ENCODE measurements at places on chromosomes 13 and 19. TPM values are rescaled to one million over a fixed set of nuclear protein-coding genes. Genes with fewer than 3 reads are reported as not detected.
A peak's percentile ranks its signal among the peaks of the same experiment; 100 is the strongest.

PRKACA gene
- total RNA-seq, result 61.5 TPM

DNA sequence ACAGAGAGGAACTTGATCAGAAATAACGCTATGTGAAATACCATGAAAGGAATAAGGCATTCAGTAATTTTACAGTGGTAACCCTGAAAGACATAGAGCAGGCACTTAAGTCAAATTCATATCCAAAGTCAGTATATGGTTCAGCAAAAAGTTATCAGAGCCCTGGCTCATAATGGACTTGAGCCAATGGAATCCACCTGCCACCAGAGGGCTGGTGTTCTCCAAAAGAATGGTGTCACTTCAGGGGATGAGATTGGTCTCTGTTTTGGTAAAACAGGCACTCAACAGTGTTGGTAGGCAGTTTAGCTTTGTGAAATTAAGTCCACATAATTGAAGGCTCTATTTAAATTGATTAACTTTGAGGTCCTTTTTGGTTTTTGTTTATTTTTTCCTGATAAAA is 93.9 kb downstream of the LIG4 start:
- no peak overlapping the region for H3K4me3 ChIP-seq
- H3K4me1 ChIP-seq, result no peaks in the 10 kb centered on the region
- no peak for DNase-seq

DNA sequence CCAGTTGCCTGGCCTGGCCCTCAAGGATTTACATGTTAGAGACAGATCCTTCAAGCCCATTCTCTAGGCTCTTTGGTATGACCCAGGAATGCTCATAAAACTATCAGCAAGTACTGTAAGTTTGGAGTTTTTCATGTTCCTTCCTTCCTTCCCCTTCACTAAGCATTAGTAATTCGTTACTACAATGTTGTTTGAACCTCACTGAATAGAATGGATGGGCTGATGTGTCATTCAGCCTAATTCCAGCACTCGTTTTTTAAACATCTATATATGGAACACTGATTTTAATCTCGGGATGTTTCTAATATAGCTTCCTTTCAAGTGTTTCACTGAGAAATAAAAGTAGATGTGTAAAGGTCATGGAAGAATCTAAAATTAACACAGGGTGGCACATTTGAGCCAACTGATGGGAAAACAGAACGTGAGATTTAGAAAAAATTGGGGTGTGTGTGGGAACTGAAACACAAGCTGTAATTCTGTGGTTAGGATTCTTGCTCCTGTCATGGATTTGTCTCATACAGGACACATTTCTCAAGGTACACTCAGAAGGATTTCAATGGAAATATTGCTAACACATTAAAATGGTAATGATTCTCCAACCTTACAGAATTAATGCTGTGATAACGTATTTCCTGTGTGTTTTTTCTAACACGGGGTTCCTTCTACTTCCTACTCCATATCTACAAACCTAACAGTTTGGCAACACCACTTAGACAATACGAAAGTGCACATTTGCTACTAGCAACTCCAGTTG is 93.4 kb downstream of the FLT1 start:
- H3K27me3 ChIP-seq, result no peaks in the 10 kb centered on the region
- no peak overlapping the region for H3K4me3 ChIP-seq
- no peak overlapping the region for H3K27ac ChIP-seq
- no peaks in the 10 kb centered on the region for H3K36me3 ChIP-seq
- H3K4me1 ChIP-seq, result peaks cover 6% of the 10 kb centered on the region
- no peak for DNase-seq

ZIC2 gene
- total RNA-seq, result not detected

- H3K4me1 ChIP-seq, result peaks cover 18% of the 10 kb centered on the region
- no peak overlapping the region for H3K27ac ChIP-seq
- H3K36me3 ChIP-seq, result no peaks in the 10 kb centered on the region
- H3K4me3 ChIP-seq, result no peak overlapping the region
These were observed 29.1 kb downstream of the PAK4 start for GRCh38 chr19:39154629-39155100.

STOML3 gene
- not detected for total RNA-seq

KLK4 gene
- total RNA-seq, result not detected

DNA sequence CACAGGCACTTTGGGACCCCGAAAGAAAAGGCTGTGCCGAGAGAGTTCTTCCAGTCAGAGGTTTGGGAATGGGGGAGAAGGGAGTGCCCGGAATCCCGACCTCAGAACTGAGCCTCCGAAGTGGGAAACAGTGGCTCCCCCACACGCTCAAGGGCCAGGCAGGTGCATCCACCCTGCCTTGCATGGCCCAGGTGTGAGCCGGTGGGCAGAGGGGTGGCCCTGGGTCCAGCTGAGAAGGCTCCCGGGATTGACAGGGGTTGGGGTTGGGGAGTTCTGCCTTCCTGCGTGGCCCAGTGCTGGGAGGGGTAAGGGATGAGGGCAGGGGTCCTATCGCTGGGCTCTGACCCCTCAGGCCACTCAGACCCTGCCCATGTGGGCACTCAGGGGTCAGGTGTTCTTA is 163.5 kb upstream of the TUBA3C start:
- H3K4me1 ChIP-seq, result no peaks in the 10 kb centered on the region
- H3K27me3 ChIP-seq, result peaks cover 5% of the 10 kb centered on the region
- no peak overlapping the region for H3K27ac ChIP-seq

GRCh38 chr19:49806620-49806959 is 6.5 kb downstream of the FUZ start:
- DNase-seq, result no peak
- no peak overlapping the region for H3K4me3 ChIP-seq
- H3K27ac ChIP-seq, result peak overlapping the region; percentile 39
- no peaks in the 10 kb centered on the region for H3K27me3 ChIP-seq
- H3K36me3 ChIP-seq, result peaks cover 27% of the 10 kb centered on the region

GRCh38 chr19:38204096-38204495 is 19.9 kb downstream of the DPF1 start:
- no peak overlapping the region for H3K27ac ChIP-seq
- peaks cover 6% of the 10 kb centered on the region for H3K27me3 ChIP-seq
- peaks cover 2% of the 10 kb centered on the region for H3K36me3 ChIP-seq
- no peak overlapping the region for H3K4me3 ChIP-seq
- H3K4me1 ChIP-seq, result no peaks in the 10 kb centered on the region

PTPRH gene
- not detected for total RNA-seq

DACT3 gene
- 6.1 TPM for total RNA-seq

GRCh38 chr19:15156391-15156790 is 44.4 kb downstream of the NOTCH3 start:
- H3K27ac ChIP-seq, result no peak overlapping the region
- H3K4me1 ChIP-seq, result no peaks in the 10 kb centered on the region
- peaks cover 11% of the 10 kb centered on the region for H3K27me3 ChIP-seq
- no peaks in the 10 kb centered on the region for H3K36me3 ChIP-seq
- DNase-seq, result no peak

OSCAR gene
- 0.76 TPM for total RNA-seq

GRCh38 chr13:58434943-58435342 is 803.4 kb downstream of the PCDH17 start:
- no peak overlapping the region for H3K27ac ChIP-seq
- H3K36me3 ChIP-seq, result no peaks in the 10 kb centered on the region
- no peaks in the 10 kb centered on the region for H3K4me1 ChIP-seq
- H3K4me3 ChIP-seq, result no peak overlapping the region

ZNF85 gene
- total RNA-seq, result 18.6 TPM

DNA sequence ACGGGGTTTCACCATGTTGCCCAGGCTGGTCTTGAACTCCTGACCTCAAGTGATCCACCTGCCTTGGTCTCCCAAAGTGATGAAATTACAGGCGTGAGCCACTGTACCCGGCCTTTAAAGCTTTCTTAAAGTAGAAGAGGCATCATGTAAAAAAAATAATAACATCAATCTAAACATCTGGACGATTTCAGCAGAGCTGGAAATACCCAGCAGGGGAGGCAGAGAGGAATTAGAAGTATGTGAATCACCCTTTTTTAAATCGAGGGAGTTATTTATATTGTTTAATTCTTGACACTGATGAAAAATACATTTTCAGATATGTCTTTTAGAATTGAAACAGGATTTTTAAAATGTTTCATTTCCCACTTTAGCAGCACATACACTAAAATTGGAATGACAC is 37.4 kb upstream of the MTIF3 start:
- no peak overlapping the region for H3K4me3 ChIP-seq
- no peaks in the 10 kb centered on the region for H3K36me3 ChIP-seq
- DNase-seq, result no peak

- no peak overlapping the region for H3K4me3 ChIP-seq
- H3K27ac ChIP-seq, result no peak overlapping the region
- no peaks in the 10 kb centered on the region for H3K27me3 ChIP-seq
- no peak for DNase-seq
- no peaks in the 10 kb centered on the region for H3K4me1 ChIP-seq
These were observed 583.7 kb upstream of the SPRY2 start for GRCh38 chr13:80924596-80924995.

UBXN6 gene
- 36.5 TPM for total RNA-seq

DNA sequence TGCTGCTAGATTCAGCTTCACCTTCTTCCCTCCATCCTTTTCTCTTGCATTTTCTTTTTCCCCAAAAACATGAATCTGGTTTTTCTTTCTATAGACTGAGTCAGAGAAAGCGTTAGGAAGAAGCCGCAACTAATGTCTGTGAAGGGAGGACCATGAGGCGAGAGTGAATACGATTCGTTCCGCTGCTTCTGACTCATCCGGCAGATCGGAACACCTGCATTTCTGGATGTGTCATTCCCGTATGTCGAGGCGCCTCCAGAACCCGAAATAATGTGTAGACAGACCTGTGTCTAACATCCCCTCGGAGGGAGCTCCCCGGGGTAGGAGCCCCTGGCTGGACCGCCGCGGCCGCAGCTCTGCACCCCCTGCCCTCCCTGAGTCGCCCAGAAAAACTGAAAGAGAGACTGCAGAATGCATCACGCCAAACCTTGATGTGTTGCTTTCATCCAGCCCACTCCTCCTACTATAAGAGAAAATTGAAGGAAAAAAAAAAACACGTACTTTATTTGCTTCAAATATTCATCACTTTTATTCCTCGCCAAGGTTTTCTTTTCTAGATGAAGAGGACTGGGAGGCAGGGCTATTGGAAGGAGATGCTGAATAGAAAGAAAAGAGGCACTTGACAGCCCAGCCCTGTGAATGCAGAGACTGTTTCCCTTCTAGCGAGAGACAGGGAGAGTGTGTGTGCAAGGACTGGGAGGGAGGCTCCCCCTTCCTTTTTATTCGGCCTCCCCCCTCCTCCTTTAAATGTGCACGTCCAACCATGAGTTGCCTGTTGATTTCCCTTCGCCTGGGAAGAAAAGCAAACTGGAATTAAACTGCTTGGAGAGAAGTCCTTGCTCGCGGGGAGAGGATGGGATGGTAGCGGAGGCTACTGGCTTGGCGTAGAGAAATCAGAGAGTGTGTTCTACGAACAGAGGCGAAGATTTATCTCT is 616 bp upstream of the PCDH17 start:
- no peak overlapping the region for H3K27ac ChIP-seq
- peak; percentile 7 for DNase-seq
- peaks cover 66% of the 10 kb centered on the region for H3K27me3 ChIP-seq
- peaks cover 5% of the 10 kb centered on the region for H3K36me3 ChIP-seq

- no peaks in the 10 kb centered on the region for H3K36me3 ChIP-seq
- H3K4me3 ChIP-seq, result peak overlapping the region; percentile 90
- H3K27ac ChIP-seq, result peak overlapping the region; percentile 99
- H3K4me1 ChIP-seq, result peaks cover 36% of the 10 kb centered on the region
- DNase-seq, result no peak
These were observed 16.1 kb upstream of the NANOS3 start for GRCh38 chr19:13860679-13861391.

GRCh38 chr19:58356766-58357480 is 3.6 kb upstream of the A1BG start:
- no peaks in the 10 kb centered on the region for H3K27me3 ChIP-seq
- peaks cover 6% of the 10 kb centered on the region for H3K36me3 ChIP-seq
- peaks cover 35% of the 10 kb centered on the region for H3K4me1 ChIP-seq
- peak overlapping the region; percentile 56 for H3K4me3 ChIP-seq
- H3K27ac ChIP-seq, result peak overlapping the region; percentile 34
- no peak for DNase-seq

CGB2 gene
- total RNA-seq, result not detected

DNA sequence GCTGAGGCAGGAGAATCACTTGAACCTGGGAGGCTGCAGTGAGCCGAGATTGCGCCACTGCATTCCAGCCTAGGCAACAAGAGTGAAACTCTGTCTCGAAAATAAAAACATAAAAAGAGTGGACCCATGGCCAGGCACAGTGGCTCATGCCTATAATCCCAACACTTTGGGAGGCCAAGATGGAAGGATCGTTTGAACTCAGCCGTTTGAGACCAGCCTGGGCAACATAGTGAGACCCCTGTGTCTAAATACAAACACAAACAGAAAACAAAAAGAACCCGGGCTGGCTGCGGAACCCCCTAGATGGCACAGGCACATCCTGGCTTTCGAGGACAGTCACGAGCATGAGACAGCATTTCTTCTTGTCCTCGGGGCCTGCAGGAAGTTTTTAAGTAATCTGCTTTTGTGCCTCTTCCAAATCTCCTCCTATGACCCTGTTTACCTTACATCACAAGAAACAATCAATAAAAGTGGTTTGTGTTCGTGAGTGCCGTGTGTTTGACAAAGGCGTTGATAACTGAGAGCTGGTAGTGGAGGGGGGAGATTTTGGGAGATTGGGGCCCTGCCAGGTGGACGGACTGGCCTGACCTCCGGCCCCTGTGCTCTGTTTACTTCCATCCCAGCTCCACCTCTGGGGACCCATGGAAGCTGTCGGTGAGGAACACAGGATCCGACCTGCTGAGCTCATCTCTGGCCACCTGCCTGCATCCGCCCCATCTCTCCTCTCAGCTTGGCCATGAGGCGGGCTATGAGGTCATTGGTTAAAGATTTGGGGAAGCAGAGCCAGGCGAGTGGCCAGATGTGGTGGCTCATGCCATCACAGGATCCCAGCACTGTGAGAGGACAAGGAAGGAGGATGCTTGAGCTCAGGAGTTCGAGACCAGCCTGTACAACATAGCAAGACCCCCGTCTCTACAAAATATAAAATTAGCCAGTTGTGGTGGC is 5.9 kb upstream of the GDF15 start:
- H3K27ac ChIP-seq, result no peak overlapping the region
- H3K36me3 ChIP-seq, result no peaks in the 10 kb centered on the region
- no peak overlapping the region for H3K4me3 ChIP-seq
- H3K27me3 ChIP-seq, result peaks cover 9% of the 10 kb centered on the region
- no peaks in the 10 kb centered on the region for H3K4me1 ChIP-seq
- no peak for DNase-seq

GRCh38 chr13:40588101-40588500 is 78.3 kb downstream of the FOXO1 start:
- peaks cover 24% of the 10 kb centered on the region for H3K36me3 ChIP-seq
- peak overlapping the region; percentile 44 for H3K27ac ChIP-seq
- peaks cover 90% of the 10 kb centered on the region for H3K4me1 ChIP-seq
- no peak for DNase-seq
- no peak overlapping the region for H3K4me3 ChIP-seq
- H3K27me3 ChIP-seq, result no peaks in the 10 kb centered on the region

All from activated CD8-positive, alpha-beta T cell treated with anti-CD3 and anti-CD28 coated beads for 36 hours (primary cell).